Activated effector memory CD4-positive, alpha-beta T cell treated with Interleukin-2 at 50 U/mL for 16 hours (primary cell): ENCODE measurements at places on chromosomes 4 and X.

DNA sequence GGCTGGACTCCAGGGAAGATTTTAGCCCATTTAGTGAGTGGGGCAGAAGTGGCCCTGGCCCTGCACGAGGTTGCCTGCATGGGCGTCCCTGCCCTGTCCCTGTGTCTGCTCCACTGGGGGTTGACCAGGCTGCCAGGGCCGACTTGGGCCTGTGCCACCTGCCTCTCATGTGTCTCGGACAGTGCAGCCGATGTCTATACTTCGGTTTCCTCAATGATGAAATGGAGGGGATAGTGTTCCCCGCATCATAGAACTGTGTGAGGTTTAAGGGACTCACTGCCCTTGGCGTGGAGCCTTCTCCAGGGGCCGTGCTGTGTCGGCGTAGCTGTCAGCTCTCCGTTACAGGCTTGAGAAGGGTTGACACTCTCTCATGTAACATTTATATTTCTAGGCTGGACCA, 27.0 kb upstream of the MSANTD1 start:
- no peak for DNase-seq

DNA sequence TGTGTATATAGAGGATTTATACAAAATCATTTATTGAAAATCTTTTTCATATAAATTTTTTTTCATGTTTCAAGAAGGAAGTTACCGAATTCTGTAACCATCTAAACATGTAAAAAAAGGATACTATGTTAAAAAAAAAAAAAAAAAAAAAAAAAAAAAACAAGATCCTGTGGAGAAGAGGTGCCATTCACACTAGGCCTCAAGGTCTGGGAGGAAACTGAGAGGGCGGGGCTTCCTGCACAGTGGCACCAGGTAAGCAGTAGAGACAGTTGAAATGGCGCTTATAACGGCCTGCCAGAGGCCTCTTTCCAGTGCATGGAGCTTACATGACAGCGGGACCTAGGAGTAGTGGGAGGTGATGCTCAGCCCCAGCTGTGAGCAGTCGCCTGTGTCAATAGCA, 17.5 kb downstream of the TRAPPC2 start:
- peak; percentile 46 for DNase-seq

DNA sequence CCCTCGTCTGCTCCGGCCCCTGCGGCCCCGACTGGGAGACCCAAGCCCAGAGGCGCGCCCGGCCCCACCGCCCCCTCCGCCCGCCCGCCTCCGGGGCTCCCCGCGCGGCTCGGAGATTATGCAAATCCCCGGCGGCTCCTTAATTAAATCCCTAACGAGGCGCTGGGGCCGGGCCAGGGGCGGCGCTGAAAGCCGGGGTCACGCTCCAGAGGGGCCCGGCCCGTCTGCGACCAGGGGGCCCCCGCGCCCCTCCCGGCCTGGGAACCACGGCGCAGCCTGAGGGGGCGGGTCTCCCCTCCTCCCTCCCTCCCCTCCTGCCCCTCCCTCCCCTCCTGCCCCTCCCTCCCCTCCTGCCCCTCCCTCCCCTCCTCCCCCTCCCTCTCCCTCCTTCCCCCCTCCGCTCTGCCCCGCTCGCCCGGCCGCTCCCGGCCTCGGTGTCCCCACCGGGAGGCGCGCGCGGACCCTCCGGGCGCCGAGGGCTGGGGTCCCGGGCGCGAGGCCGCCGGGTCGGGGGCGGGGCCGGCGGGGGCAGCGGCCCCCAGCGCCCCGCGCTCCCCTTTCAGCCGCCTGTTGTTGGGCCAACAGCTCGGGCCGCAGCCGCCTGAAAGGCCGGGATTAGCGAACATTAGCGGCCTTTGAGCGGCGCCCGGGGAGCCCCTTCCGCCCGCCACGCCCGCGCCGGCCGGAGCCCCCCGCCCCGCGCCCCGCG, 25.9 kb upstream of the FGFR3 start:
- no peak for DNase-seq

- no peak for DNase-seq
Observed at GRCh38 chrX:9670136-9670814, 95.4 kb downstream of the GPR143 start.

GRCh38 chrX:118558926-118559325, 63.3 kb downstream of the DOCK11 start:
- no peak for DNase-seq

GRCh38 chrX:10168226-10168625, 11.5 kb downstream of the CLCN4 start:
- DNase-seq, result no peak

GRCh38 chr4:26719954-26720552, 136.2 kb downstream of the TBC1D19 start:
- no peak for DNase-seq

- DNase-seq, result no peak
Observed at GRCh38 chr4:142348613-142349021, 497.5 kb downstream of the INPP4B start.

DNA sequence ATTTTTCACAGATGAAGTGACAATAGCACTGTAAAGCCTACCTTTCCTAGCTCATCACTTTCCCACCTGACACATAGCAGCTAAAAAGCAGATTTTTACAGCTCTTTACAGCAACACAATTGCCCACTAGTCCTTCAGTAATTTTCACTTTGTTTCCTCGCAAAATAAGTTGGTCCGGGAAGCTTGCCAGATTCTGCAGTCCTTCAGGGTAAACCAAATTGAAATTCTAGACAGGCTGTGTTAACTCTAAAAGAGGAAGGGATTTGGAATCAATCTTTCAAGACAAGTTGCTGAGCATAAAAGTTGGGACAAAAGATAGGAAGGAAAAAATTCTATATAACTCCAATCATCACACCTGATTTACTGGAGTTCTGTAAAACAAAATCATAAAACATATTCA, 8.7 kb downstream of the C1QTNF7 start:
- DNase-seq, result no peak

DNA sequence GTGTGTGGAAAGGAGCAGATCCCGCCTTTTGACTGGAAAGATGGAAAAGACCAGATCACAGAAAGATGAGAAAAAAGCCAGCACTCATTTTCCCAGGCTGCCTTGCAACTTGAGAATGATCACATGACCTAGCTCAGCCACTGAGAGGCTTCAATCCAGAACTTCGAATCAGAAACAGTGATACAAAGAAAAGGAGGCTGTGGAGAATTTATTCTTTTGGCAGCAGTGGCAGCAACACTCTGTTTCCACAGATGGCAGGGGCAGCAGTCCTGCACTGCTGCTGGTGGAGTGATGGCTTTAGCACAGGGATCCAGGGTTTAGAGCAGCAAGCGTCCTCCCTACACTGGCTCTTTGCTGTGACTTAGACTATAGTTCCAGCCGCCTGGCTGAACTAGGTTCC, 77.8 kb upstream of the SH3RF1 start:
- DNase-seq, result no peak

GRCh38 chrX:85020216-85020615, 16.5 kb downstream of the APOOL start:
- DNase-seq, result no peak

DNA sequence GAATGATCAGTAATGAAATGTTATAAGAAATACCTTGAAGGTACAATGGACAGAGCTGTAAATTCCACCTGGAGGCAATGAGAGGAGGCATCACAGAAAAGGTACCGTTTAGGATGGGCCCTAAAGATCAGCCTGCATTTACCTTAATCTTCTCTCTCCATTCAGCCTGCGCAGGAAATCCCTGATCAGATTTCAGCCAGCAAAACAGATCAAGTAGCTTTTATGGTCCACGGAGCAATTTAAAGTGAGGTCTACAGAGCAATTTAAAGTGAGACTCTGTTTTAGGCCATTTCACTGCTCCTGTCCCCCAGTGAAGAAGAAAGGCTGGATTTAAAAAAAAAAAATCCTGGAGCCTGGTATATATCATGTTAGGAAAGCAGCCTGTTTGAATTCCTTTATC, 195.1 kb upstream of the VCX start:
- no peak for DNase-seq

DNA sequence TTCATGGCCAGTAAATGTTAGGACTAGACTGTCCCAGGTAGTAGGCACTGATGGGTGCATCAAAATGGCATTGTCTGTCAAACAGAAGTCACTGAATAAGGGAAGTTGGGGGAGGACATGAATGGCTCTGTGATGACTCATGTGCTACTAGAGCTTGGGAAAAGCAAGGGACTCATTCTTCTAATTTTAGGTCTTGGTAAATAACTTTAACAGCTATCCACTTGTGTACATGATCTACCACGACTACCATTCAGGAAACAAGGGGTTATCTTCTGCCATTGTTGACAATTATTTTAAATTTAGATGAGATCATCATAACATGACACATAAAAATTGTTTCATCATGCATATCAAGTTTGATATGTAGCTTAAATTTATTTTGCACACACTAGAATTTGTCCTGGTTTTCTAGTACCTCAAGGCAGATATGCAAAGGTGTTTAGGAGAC, 6.3 kb downstream of the AREG start:
- DNase-seq, result no peak
